Stimulated activated naive B cell treated with anti-CD40 and anti-IgM and Interleukin-4, amounts not matched to agents 10 μg/mL and 1 μg/mL and 100 μg/mL, for 72 hours (primary cell): ENCODE measurements at places on chromosomes 13 and 19.
A peak's percentile ranks its signal among the peaks of the same experiment; 100 is the strongest.

- H3K27me3 ChIP-seq, result no peaks in the 10 kb centered on the region
- H3K27ac ChIP-seq, result no peak overlapping the region
- H3K36me3 ChIP-seq, result no peaks in the 10 kb centered on the region
- H3K4me1 ChIP-seq, result no peaks in the 10 kb centered on the region
- H3K4me3 ChIP-seq, result no peak overlapping the region
These were observed 855.7 kb downstream of the SLITRK5 start for GRCh38 chr13:88526853-88527215.

DNA sequence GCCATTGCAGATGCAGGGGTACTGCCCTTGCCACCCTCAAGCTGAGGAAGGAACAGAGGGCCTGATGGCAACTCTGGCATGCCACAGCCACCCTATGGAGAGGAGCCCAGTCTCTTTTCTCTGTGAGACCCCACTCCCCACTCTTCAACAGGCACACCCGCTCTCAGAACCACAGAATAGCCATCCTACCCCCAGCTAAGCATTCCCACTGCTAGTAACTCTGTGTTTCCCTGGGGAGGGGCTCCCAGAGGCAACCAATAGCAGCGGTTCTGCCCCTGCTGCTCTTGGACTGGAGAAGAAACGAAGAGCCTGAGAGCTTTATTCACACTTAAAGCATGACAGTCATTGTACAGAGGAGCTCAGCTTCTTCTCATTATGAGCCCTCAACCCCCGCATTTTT lies 49.3 kb downstream of the UBL3 start:
- H3K36me3 ChIP-seq, result no peaks in the 10 kb centered on the region
- DNase-seq, result no peak
- H3K4me3 ChIP-seq, result no peak overlapping the region
- no peaks in the 10 kb centered on the region for H3K27me3 ChIP-seq
- H3K27ac ChIP-seq, result peak overlapping the region; percentile 74

DNA sequence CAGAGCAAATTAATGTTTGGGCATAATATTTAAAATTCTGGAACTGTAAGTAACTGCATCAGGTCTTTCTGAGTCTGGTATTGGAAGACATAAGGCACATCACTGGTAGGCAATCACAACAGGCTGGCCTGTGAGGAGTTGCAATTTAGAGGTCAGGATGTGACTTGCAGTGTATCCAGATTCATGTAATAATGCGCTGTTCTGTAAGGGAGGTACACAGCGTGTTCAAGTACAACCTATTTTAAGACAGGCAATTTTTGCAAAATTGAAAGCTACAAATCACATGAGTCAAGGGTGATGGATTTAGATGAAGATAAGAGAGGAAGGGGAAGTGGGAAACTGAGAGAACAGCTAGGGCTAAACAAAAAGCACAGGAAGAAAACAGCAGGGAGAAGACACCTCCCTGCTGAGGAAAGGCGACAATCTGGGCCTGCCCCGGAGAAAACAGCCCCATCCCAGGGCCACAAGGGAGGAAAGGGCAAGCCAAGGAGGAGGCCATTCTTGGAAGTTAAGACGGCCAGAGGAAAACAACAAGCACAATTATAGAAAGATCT lies 138.1 kb downstream of the LACC1 start:
- H3K4me3 ChIP-seq, result no peak overlapping the region
- H3K27me3 ChIP-seq, result no peaks in the 10 kb centered on the region
- H3K27ac ChIP-seq, result no peak overlapping the region

- H3K27ac ChIP-seq, result no peak overlapping the region
- no peak for DNase-seq
- no peaks in the 10 kb centered on the region for H3K36me3 ChIP-seq
- no peaks in the 10 kb centered on the region for H3K27me3 ChIP-seq
- peaks cover 1% of the 10 kb centered on the region for H3K4me1 ChIP-seq
These were observed 76.1 kb downstream of the KL start for GRCh38 chr13:33092073-33092987.

DNA sequence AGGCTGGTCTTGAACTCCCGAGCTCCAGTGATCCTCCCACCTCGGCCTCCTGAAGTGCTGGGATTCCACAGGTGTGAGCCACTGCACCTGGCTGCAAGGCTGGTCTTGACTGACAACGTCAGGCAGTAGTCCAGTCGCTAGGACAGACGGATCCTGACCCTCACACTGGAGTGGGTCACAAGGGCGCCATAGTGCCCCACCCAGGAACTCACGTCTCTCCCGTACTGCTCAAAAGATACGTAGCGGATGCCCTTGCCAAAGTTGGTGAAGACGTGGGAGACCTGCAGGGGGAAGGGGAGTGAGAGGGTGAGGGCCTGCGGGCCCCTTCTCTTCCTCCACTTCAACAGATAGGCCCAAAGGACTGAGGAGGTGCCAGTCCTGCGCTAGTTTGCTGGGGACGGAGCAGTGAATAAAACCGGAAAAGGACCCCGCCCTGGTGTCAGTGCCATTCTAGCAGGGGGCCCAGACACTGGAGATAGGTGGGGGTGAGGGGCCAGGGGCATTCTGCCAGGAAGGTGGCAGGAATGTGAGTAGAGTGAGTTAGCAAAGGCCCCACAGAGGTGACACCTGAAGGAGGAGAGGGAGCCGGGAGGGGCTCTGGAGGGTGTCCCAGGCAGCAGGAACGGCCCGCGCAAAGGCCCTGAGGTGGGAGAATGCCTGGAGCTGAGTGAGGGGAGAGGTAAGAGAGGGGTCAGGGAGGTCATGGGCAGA lies 11.9 kb downstream of the MRPS12 start:
- DNase-seq, result no peak
- H3K27ac ChIP-seq, result no peak overlapping the region
- peaks cover 1% of the 10 kb centered on the region for H3K4me1 ChIP-seq
- peaks cover 12% of the 10 kb centered on the region for H3K27me3 ChIP-seq
- H3K4me3 ChIP-seq, result no peak overlapping the region

DNA sequence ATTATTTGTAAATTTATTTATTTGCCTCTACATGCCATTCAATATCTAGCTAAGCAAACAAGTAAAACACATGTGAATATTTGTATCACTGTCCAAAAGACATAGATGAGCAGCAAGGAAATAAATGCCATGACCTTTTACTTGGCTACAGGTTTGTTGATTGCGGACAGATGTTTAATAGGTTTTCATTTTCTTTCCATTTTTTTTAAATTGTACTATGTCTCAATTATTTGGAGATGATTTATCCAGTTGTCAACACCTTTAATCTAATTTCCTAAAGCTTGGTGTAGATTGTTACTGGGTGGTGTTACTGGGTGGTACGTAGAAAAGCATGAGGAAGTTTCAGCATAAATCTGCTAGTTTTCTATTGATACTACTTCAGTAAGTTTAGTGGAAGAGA lies 560.6 kb upstream of the SPRY2 start:
- H3K27ac ChIP-seq, result no peak overlapping the region
- peaks cover 3% of the 10 kb centered on the region for H3K4me1 ChIP-seq
- DNase-seq, result no peak
- no peak overlapping the region for H3K4me3 ChIP-seq
- H3K27me3 ChIP-seq, result no peaks in the 10 kb centered on the region

DNA sequence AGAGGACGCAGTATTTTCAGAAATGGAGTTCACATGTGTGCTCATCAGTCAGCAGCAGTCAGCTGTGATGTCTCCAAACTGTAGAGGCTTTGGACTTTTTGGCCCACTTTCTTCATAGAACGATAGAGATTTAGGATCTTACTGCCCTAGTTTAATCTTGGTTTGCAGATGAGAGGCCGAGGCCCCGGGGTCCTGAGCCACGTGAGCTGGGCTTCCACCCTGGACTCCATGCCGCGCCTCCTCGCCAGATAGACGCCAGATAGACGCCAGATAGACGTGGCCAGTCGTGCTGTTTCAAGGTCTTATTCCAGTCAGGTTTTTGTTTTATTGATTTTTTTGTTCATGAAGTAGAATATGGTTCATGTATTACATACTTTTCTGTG lies 11.7 kb upstream of the MCF2L start:
- no peak for DNase-seq
- H3K4me3 ChIP-seq, result no peak overlapping the region
- no peak overlapping the region for H3K27ac ChIP-seq
- peaks cover 5% of the 10 kb centered on the region for H3K27me3 ChIP-seq
- H3K36me3 ChIP-seq, result no peaks in the 10 kb centered on the region
- H3K4me1 ChIP-seq, result no peaks in the 10 kb centered on the region
